AG20443 (cell line): ENCODE measurements at places on chromosomes 12 and 14.
A peak's percentile ranks its signal among the peaks of the same experiment; 100 is the strongest.

GRCh38 chr12:99498756-99499155 lies 148.8 kb upstream of the GARIN6 start:
- peak; percentile 53 for DNase-seq

DNA sequence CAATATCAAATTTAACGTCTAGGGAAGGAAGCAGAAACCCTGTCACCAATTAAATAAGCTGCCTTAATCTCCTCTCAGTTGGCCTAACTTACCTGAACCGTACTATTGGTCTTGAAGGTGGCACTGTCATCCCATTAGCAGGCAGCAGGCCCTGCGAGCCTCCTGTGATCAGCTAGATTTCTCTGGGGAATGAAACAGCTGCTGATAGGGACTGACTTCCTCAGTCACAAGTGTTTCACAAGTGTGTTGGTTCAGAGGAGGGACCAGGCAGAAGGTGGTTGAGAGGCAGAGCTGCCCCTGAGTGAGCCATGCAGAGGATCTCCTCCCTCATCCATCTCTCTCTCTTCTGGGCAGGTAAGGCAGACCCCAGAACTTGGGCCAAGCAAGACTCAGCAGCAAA lies 166.8 kb downstream of the DAD1 start:
- DNase-seq, result no peak

DNA sequence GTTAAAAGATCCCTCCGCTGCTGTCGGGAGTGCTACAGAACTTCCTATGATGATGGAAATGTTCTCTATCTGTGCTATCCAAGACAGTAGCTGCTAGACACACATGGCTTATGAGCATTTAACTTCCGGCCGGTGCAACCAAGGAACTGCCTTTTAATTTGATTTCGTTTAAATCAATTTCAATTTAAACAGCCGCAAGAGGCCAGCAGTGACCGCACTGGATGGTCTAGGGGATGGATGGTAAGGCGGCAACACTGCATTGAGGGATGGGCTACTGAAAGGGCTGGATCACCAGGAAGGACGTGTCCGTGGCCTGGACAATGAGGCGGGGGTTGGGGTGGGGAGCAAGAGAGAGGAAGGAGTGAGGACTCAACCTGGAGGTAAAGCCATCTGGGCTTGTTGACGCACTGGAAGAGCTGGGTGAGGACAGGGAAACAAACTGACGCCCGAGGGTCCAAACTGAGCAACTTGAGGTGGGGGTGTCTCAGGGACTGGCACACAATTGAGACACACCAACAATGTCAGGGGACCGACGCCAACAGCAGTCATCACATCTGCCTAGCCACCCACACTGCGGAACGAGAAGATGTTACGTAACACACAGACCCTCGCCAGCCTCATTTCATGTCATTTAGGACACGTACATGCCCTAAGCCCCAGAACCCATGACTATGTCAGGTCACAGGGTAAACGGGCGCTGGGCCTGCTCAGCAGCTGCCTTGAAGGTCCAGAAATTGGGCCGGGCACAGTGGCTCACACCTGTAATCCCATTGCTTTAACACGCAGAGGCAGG lies 57.6 kb downstream of the SCARB1 start:
- DNase-seq, result no peak

DNA sequence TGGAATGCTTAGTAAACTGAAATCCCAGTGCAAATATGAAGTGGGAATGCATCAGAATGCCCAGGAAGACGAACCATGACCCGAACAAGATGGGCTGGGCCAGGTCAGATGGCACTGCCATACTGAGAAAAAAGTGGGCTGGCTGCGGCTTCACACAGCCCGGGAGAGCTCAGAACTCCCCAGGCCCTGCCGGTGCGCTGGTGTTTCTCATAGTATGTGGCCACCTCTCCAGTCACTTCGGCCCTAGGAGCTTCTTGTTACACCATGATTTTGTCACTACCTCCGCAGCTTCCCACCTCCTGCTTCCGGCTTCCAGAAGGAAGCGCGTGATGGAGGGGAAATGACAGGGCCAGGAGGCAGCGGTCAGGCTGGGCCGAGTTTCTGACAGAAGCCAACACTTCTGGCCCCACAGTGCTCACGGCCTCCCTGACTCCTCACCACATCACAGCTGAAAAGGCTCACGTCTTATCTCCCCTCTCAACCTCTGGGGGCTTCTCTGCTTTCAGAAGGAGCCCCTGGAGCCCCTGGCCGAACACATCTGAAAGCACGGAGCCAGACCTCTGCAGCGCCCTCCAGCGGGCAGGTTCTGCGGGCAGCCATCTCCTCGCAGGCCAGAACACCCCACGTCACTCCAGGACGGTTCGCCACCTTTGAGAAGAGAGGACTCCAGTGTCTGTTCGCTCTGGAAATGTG lies 30.7 kb downstream of the DAD1 start:
- DNase-seq, result no peak

DNA sequence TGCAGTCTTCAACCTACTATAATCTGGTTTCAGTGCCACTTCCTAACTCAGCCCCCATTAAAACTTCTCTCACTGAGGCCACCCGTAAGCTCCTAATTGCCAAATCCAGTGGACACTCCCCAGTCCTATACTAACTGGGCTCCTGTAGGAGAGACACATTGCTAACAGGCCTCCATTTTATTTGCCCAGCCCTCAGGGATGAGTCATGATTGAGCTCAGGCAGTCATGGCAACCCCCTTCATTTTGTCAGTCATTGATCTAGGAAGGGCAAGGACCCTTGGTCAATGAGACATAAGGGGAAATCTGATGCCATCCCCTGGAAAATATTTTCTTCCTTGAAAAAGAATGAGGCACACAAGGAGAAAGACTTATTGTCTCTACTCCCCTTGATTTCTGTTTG lies 70.1 kb upstream of the HIF1A start:
- no peak for DNase-seq

DNA sequence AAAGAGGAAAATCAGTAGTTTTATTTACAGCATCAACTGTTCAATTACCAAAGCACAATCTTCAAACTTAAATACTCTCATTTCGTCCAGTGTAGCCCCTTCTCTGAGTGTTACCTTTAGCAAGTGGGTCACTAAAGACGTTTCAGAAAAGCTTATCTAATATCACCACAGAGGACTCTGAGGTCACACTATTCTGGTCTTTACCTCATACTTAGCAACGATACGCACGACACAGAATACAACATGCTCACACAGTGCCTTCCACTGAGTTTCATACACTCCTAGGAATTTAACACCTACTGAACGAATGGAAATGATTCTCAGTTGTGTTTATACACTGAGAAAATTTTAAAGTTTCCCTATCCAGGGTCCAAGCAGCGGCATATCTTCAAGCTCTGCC lies 2.0 kb downstream of the SYT10 start:
- DNase-seq, result no peak

- DNase-seq, result peak; percentile 18
These were observed 4.2 kb upstream of the TNS2 start for GRCh38 chr12:53045696-53046045.

GRCh38 chr14:105013150-105013785 lies 7.6 kb downstream of the CDCA4 start:
- peak; percentile 52 for DNase-seq

DNA sequence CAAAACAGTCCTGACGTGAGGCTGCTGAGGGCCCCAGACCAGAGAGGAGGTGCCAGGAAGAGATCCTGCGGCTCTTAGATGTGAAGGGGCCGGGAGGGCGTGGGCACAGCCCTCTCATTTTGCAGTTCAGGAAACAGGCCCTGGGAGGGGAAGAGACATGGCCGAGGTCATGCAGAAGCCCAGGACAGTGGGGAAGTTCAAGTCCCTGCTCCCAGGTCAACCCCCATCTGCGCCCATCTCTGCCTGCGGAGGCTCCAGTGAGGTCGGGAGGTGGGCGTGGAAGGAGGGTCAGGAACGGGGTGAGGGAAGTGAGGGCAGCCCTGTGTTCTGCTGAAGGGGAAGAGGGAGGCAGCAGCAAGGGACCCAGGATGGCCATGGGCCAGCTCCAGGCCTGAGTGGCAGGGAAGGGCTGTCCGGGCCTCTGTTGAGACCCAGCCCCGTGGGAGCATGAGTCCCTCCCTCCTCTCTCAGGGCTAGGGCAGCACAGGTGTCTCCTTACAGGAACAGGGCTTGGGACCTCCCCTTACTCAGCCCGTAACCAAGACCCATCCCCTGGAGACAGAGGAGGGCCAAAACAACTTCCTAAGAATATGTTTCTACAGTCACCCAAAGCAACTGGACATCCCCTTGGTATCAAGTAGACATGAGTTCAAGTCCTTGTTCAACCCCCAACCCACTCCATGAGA lies 90.8 kb downstream of the LGMN start:
- no peak for DNase-seq

- peak; percentile 2 for DNase-seq
These were observed 314.9 kb downstream of the TMEM121 start for GRCh38 chr14:105841022-105842009.

GRCh38 chr12:49951411-49952240 lies 1.1 kb downstream of the AQP2 start:
- DNase-seq, result no peak

- peak; percentile 53 for DNase-seq
These were observed 93.1 kb upstream of the ZDHHC17 start for GRCh38 chr12:76670776-76671175.

DNA sequence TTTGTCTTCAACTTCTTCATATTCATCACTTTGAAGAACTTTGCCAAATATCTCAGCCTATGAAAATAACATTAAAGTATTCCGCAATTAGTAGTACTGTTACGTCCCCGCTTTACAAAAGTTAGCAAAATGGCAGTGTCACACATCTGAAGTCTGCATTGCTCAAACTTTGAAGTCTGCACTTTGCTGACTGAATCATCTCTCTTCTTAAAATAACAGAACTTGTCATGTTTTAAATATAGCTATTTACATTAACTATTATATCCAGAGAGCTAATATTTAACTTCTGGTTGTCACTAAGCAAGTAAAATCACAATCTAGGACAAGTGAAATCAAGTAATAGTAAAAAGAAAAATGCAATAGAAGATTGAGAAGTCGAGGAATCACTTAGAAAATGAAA lies 34.5 kb downstream of the IPO8 start:
- no peak for DNase-seq

GRCh38 chr14:104643306-104643705 lies 38.7 kb upstream of the TMEM179 start:
- no peak for DNase-seq
